ENCODE measurements at places on chromosomes 13 and 19.

DNA sequence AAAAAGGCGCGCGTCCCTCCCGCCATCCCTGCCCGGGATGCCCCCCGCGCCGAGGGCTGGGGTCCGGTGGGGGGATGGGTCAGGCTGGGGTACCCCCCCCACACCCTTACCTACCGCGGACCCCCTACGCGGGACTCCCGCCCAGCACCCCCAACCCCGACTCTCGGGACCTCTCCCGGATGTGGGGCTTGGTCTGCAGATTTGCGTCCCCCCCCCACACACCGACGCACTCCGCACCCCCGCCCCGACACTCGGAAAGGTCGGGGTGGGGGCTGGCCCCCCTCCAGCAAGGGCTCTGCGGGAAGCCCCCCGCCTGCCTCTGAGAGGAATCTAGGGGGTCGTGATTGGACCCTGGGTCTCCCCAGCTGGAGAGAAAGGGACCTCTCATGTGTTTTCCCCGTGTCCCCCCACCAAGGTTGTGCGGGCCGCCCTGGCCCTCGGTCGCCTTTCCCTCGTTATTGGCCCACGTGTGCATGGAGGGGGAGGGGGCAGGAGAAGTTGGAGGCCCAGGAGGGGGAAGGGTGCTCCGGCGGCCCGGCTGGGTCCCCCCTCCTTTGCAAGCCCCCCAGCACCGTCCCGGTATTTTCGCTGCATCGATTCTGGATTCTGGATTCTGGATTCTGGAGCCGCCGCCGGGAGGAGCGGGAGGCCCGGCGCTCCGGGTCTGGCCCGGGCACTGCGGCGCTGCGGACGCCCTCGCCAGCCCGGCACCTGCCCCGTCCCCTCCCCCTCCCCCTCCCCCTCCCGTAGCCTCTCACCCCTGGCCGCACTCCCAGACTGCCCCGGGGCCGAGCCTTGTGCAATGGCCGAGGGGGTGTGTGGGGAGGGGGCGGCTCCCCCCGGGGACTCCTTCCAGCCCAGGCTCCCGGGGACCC lies 607 bp downstream of the NFIC start:
- DNase-seq = peak; percentile 19

DNA sequence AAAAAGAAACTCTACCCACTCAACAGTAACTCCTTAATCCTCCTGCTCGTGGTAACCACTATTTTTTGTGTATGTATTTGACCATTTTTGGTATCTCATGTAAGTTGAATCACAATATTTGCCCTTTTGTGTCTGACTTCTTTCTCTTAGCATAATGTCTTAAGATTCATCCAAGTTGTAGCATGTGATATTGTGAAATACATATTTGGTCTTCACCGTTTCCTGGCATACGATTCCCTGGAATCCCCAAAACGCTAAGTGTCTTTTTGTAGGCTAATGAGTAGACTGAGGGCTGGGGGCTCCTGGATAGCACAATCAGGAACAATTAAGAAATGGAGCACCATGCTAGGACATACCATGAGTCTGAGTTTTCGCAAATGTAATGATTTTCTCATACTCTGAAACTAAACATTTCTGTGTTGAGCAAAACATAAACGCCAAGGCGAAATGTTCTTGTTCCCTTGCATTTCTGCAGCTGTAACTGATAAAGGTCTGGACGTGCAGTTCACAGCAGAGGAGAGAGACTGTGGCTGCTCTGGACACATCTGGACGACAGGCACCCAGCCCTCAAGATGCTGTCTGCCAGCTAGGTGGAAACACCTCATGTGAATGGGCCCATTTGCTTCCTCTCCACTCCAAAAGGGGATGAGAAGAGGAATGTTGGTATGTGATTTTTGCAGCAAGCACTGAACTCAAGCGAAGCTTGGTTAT lies 38.4 kb downstream of the BRD4 start:
- DNase-seq = no peak

GRCh38 chr13:76754414-76754813 lies 131.8 kb downstream of the KCTD12 start:
- DNase-seq = no peak

- no peak for DNase-seq
Observed at GRCh38 chr19:47762615-47763308, 15.7 kb upstream of the SELENOW start.

GRCh38 chr13:32075170-32075851 lies 43.7 kb downstream of the FRY start:
- DNase-seq = no peak

DNA sequence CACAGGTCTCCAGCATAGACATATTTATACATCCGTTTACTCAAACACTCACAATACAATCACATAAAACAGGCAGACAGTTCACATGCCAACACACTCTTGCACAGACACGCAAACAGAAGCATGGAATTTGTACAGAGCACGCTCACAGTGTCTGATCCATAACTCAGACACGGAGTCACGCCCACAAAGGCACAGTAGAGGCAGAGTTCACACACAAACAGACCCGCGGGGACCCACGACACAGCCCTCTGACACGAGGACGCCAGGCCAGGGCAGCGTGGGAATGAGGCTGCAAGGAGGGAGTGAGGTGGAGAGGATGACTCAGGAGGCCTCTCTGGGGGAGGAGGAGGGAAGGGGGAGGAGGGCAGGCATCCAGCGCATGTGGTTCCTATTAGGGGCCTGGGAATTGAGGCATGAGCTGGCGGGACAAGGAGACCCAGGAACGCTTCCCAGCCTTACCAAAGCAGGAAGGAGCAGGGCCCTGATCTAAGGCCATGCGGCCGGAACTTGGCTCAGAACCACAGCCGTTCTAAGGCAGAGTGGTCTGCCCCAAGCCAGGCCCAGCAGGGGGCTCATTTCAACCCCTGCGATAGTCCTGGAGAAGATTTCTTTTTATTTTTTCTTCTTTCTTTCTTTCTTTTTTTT lies 9.1 kb upstream of the OLFM2 start:
- no peak for DNase-seq

DNA sequence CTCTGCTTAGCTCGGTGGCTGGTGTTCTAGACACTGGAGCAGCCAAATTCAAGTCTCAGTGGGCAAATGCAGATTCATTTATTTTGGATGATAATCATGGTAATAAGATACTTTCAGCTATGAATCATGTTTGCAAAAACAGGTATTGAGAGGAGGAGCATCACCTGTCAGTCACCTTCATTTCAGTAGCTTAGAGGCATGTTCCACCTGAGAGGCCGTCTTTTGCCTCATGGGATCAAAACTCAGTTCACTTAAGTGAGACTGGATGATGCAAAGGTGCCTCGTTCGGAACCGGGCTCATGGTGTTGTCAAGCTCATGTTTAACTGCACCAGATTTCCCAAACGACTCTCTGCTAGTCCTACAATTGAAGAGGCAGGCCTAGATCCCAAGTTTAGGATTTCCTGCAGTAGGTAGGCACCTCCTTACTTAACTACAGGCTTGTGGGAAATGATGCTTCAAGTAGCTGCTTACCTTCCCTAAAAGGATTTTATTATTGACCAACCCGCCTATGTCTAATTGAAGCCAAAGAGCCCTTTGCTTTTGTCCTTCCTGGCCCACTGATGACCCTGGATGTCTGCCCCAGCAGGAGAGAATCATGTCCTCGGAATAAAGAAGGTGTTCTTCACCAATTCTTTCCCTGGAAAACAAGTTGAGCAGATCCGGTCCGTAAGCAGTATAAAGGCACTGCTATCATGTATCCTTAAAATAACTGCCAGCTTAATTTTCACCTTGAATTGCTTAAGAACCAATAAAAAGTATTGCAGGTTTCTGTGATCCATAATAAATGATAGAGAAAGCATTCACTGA lies 60.0 kb downstream of the ZAR1L start:
- no peak for DNase-seq

- no peak for DNase-seq
Observed at GRCh38 chr19:29294343-29294811, 81.4 kb upstream of the UQCRFS1 start.

- DNase-seq = no peak
Observed at GRCh38 chr13:40398065-40398464, 268.4 kb downstream of the FOXO1 start.

DNA sequence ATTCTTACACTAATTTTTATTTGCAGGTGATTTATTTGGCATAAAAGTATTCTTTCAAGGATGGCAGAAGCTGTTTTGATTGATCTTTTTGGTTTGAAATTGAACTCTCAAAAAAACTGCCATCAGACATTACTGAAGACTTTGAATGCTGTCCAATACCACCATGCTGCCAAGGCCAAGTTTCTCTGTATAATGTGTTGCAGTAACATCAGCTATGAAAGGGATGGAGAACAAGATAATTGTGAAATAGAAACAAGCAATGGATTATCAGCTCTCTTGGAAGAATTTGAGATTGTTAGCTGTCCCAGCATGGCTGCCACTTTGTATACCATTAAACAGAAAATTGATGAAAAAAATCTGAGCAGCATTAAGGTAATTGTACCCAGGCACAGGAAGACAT lies 1.2 kb downstream of the LACC1 start:
- DNase-seq = no peak

GRCh38 chr19:38273499-38273898 lies 9.1 kb downstream of the SPINT2 start:
- DNase-seq = no peak

GRCh38 chr19:55137915-55138314 lies 11.1 kb downstream of the TNNT1 start:
- DNase-seq = no peak

GRCh38 chr13:41960211-41960636 lies 685 bp downstream of the VWA8 start:
- no peak for DNase-seq

- DNase-seq = no peak
Observed at GRCh38 chr13:88565566-88565965, 894.4 kb downstream of the SLITRK5 start.

GRCh38 chr13:44506719-44507118 lies 69.4 kb downstream of the TSC22D1 start:
- DNase-seq = no peak

GRCh38 chr13:37652596-37652995 lies 54.0 kb upstream of the POSTN start:
- no peak for DNase-seq

- DNase-seq = no peak
Observed at GRCh38 chr13:48806522-48806921, 152.8 kb downstream of the CYSLTR2 start.

GRCh38 chr19:16070366-16070990 lies 5.8 kb upstream of the TPM4 start:
- DNase-seq = peak; percentile 74

DNA sequence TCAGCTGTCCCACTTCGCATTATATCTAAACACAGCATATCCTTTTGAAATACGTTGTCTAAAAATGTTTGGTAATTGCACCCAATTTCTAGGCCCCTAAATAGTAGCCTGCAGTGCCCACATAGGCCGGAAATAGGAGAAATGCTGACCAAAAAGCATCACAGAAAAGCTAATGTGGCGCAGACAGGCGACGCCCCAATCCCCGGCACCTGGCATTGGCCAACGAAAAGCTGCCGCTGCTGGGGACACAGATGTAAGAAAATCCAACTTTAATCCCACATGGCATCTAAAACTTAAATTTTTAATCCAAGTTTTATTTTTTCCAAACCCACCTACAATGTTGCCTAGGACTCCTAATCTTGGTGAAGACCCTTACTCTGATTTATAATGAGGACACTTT lies 4.0 kb downstream of the SAFB2 start:
- no peak for DNase-seq

GRCh38 chr19:3589439-3589838 lies 4.2 kb downstream of the GIPC3 start:
- DNase-seq = no peak

DNA sequence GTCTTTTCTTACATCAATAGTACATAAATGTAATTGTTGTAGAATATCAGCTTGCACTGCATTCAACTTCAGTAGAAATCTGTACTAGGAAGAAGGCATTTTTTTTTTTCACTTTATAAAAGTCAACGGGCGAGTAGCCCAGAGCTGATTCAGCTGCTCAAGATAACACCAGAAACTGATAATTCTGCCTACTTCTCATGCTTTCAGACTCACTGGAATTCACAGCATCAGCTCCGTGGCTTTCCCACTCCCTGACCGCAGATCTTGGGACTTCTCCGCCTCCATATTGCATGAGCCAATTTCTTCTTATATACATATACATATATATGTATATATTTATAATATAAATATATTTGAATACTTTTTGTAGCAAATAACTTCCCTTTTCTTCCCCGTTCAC lies 263.1 kb upstream of the RXFP2 start:
- no peak for DNase-seq

- peak; percentile 68 for DNase-seq
Observed at GRCh38 chr19:48812094-48812929, 1.5 kb upstream of the BCAT2 start.

GRCh38 chr13:56168581-56168980 lies 972.1 kb upstream of the PRR20A start:
- DNase-seq = no peak

DNA sequence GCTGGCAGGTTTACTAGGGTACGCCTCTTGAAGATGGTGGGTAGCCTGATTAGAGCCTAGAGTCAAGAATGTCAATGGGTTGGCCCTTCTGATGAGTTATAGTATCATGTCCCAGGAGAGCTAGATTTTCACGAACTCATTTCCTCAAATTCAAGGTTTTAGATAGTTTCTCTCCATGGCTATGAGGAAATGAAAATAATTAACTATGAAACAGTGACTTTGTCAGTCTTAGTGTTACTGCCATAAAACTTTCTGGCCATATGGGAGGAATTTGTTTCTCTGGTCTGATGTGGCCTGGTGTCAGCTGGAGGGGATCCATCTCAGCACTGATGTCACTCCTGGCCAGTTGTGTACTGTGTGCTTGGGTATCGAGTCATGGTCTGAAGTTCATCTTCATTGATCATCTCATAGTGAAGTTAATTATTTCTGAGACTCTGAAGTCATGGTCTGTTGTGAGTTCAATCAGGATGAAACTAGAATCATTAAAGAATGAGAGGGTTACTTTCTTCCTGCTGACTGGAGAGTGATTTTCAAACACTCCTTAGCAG lies 49.4 kb upstream of the TNFSF11 start:
- no peak for DNase-seq

All from stimulated activated CD4-positive, alpha-beta T cell treated with anti-CD3 and anti-CD28 coated beads, Interleukin-4, amount 100 ng/mL, for 1 hour (primary cell).